ENCODE measurements at places on chromosomes 6 and 20.

- DNase-seq = no peak
Observed at GRCh38 chr20:25223765-25224720, 23.8 kb upstream of the PYGB start.

- DNase-seq = no peak
Observed at GRCh38 chr6:12331474-12331873, 41.3 kb downstream of the EDN1 start.

- DNase-seq = no peak
Observed at GRCh38 chr6:4084444-4085331, 5.8 kb upstream of the FAM217A start.

DNA sequence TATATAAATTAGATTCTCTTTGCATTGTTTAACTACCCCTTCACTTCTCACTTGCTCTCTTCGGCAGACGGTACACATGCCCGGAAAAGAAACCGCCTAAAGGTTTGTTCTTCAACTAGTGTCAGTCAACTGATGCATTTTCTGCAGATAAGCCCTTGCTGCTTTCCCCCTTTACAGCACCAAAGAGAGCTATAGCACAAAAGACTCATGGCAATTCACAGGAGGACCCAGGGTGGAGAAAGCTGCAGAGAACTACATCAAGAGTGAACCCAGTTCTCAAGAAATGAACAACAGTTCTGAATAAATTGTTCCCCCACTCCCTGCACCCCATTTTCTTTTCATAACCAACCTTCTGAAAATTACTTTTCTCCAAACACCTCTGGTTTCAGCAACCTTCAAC, 8.9 kb downstream of the CD164 start:
- DNase-seq = no peak

DNA sequence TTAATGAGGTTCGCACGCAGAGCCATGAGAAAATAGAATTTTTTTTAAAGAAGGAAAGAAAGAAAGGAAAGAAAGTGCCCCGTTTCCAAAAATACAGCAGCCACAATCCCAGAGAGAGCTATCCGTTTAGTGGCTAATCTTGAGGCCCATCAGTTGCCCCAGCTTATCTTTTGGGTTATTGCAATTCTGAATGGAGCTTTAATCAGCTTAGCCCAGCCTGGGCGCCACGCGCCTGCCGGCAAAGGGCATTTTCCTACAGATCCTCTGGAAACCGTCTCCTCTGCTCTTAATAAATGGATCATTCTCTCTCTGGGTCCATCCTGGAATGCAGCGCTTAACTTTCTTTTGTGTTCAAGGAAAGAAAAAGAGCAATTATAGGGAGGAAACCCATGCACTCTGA, 413.3 kb downstream of the MAFB start:
- DNase-seq = no peak

- peak; percentile 99 for DNase-seq
Observed at GRCh38 chr20:50980071-50980681, 21.6 kb downstream of the MOCS3 start.

GRCh38 chr6:163014736-163015135, 287.0 kb downstream of the PACRG start:
- DNase-seq = no peak

- DNase-seq = peak; percentile 31
Observed at GRCh38 chr6:79466207-79466834, 70.9 kb downstream of the LCA5 start.

DNA sequence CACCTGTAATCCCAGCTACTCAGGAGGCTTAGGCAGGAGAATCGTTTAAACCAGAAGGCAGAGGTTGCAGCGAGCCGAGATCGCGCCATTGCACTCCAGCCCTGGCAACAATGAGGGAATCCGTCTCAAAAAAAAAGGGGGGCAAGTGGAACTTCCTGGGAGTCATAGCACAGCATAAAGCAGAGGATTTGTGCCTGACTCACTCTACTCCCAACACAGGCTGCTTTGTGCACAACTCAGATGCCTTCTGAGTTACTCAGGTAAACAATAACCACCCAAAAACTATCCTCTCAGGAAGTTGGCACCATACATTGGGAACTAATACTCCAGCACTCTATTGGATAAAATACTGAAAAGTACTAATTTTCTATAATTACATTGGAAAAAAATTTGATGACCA, 2.5 kb upstream of the TMEM244 start:
- DNase-seq = peak; percentile 65

- DNase-seq = no peak
Observed at GRCh38 chr6:124604719-124605118, 357.5 kb upstream of the RNF217 start.

GRCh38 chr6:52020945-52021570, 66.4 kb downstream of the PKHD1 start:
- DNase-seq = peak; percentile 39

GRCh38 chr6:19052219-19052618, 665.1 kb downstream of the RNF144B start:
- DNase-seq = peak; percentile 14

DNA sequence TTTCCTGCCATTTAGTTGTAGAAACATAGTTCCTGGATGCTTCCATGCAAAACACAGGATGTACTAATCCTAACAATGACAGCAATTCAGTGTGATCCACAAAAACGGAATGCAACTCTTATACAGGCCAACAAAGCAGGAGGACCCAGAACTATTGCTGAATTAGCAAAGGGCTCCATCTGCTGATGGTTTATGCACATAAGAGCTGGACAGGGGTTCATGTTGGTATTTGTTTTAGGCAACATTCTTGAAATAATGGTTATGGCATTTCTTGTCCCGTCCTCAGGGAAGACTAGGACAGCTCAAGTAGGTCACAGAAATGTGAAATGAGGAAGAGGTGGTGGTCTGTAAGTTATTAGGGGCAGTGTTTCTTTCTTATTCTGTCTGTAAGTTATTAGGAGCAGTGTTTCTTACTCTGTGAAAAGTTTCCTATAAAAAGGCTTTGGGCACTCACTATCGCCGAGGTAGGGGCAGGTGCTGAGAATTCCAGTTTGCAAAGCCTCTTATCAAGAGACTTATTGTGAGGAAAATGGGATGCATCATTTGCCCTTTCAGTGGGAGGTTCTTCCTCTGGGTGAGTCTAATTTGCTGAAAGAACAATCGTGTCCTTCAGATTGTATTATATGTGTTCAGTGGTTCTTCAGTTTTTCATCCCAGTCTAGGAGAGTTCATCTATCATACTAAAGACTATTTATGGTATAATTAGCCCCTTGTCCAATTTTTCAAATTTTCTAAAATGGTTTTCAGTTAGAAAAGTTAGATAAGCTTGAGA, 171.1 kb downstream of the MCHR2 start:
- DNase-seq = peak; percentile 75

- no peak for DNase-seq
Observed at GRCh38 chr20:32667027-32667426, 6.7 kb downstream of the C20orf203 start.

- DNase-seq = no peak
Observed at GRCh38 chr6:89311853-89312531, 3.1 kb downstream of the GABRR2 start.

GRCh38 chr20:34311118-34312023, 8.2 kb upstream of the AHCY start:
- no peak for DNase-seq

DNA sequence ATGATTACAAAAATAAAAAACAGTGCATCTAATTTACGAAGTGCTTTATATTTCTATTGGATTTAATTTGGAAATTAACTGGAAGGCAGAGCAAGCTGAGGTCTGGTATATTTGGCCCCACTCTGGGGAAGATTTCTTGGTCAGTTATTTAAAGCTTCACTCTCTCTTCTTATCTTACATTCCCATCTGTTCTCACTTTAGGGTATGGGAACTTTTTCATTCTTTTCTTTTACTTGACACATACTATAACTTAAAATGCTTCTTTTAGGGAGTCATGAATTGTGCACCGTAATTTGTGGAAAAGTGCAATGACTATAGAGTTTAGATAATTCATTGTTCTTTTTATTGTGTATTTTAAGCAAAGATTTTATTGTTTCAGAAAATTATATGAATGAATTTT, 170.4 kb downstream of the BCKDHB start:
- DNase-seq = no peak

DNA sequence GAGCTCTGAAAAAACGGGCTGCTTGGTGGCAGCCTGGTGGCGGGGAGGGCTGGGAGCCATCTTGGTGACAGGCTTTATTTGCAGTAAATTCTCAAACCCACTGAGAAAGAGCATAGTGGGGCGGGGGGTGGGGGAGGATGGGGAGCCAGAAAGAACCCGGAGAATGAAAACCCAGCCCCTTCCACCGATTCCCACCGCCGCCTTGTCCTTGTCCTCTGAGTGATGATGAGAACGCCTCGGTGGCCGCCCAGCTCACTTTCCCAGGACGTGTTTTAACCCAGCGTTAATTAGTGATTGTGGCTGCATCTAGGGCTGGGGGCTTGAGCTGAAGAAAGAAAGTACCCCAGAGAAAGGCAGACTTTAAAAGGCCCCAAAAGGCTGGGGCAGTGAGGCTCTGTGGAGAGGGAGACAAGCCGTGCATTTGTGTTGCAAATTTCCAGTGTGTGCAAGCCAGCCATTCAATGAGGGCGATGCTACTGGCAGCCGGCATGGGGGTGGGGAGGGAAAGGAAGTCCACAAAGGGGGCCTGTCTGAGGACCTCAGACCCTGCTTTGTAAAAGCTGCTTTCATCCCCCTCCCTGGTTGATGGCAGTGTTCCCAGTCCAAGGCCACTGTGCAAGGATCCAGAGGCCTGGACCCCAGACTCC, 6.2 kb upstream of the GHRH start:
- DNase-seq = no peak

DNA sequence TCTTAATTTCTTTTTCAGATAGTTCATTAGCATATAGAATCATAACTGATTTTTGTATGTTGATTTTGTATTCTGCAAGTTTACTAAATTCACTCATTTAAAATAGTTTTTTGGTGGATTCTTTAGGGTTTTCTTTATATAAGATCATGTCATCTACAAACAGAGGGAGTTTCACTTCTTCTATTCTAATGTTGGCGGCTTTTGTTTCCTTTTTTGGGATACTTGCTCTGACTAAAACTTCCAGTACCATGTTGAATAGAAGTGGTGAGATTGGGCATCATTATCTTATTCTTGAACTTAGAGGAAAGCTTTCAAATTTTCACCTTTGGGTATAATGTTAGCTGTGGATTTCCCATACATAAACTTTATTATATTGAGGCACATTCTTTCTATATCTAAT, 296.9 kb downstream of the BCKDHB start:
- no peak for DNase-seq

GRCh38 chr6:35585658-35586057, 73.0 kb upstream of the TULP1 start:
- no peak for DNase-seq

DNA sequence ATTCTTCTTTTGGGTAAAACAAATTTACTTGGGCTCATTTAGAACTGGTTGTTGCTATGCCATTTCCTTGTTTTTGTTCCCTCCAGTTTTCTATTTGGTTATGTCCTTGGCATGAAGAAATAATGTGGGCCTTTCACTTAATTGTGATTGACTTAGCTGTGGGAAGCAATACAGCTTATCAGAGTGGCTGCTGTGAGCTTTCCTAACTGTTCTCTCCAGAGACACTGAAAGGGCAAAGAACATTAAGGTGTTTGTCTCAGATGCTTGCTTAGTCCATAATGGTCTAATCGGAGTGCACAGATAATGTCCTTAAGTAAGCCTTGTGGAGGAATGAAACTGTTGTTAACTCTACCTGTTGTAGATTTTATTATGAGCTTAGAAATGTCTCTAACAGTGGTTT, 56.6 kb downstream of the SH3BGRL2 start:
- DNase-seq = no peak

GRCh38 chr20:3380228-3381070, 27.0 kb downstream of the DNAAF9 start:
- no peak for DNase-seq

DNA sequence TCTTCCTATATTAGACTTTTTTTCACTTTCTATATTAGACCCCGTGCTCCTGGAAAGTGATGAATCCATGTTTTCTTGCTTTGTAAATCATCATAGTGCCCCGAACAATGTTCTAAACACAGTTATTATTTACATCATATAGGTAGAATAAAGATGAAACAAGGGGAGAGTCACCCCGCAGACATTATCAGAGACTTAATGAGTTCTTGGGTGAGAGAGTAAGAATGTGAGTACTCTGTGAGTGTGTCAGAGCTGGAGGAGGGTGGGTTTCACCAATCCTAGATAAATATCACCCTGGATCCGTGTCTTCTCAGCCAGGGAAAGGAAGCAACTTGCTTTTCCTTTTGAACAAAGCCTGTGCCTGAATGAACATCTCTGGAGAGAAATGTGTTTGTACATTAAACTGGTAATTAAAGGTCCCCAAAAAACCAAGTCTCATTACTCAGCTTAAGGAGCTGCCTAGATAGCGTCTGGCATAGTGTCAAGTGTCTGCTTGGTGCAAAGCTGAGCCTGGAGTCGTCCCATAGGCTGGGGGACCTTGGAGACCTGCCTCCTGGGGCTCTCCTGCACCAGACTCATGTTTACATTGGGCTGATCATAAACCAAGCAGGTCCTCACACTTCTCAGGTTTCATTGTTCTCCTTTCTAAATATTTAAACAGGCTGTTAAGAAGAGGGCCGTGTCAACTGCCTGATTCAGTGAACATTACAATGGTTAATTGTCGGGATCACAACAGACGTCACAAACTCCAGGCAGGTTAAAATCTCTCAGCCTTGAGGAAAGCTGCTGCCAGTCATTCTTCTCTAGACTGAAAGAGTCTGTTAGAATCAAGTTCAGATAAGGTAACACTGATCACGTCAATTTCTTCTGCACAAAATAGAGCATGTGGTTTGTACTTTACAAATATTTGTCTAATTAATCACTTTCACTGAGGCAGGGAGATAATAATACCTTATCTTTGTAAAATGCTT, 179.7 kb upstream of the MYLIP start:
- DNase-seq = no peak

DNA sequence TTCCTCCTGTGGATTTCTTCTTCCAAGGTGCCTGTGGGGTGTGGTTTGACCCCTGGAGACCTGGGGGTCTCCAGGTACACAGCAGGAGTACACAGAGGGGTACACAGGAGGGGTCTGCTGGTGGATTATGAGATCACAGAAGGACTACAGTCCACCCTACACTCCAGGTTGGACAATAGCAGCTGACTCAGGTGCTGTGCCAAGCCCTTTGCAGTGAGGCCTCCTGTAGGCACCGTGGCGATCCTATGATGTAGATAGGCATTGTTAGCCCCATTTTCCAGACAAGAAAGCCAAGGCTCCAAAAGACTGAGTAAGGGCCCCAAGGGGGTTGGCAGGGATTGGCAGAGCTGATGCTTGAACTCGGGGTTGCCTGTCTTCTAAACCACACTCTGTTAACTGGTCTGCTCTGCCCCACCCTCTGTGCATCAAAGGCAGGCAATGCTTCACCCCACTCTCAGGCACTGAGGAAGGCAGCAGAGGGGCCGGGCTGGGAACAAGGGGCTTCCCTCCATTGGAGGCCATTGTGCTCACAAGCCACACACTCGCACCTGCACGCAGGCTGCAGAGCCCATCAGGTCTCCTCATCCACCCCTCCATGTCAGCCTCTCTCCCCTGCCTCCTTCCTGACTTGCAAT, 77.5 kb upstream of the SIRPA start:
- no peak for DNase-seq

All from RKO (cell line).